ENCODE measurements at places on chromosomes 2 and 18.

DNA sequence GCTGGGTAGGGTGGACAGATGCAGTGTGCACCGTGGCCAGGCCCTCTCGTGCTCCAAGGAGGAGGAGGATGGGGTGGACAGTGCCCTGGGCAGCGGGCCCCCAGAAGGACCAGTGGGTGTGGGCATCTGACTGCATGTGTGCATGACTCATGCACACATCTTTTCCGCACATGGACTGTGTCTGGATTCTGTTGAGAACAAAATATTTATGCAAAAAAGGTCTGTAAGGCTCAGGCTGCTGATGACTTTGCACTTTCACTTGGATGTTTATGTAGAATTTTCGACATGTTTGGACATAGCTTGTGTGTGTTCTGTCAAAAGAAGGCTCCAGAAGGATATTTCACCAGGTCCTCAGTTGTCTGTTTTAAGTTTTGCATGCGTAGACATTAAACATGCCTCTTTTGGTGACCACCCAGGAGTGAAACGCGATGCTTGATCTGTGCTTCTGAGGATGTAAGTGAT, 45.6 kb downstream of the MTCL1 start:
- H3K27me3 ChIP-seq = no peaks in the 10 kb centered on the region
- ATAC-seq = no peak
- peaks cover 4% of the 10 kb centered on the region for H3K36me3 ChIP-seq
- no peak overlapping the region for H3K27ac ChIP-seq
- no peak overlapping the region for H3K4me3 ChIP-seq

DNA sequence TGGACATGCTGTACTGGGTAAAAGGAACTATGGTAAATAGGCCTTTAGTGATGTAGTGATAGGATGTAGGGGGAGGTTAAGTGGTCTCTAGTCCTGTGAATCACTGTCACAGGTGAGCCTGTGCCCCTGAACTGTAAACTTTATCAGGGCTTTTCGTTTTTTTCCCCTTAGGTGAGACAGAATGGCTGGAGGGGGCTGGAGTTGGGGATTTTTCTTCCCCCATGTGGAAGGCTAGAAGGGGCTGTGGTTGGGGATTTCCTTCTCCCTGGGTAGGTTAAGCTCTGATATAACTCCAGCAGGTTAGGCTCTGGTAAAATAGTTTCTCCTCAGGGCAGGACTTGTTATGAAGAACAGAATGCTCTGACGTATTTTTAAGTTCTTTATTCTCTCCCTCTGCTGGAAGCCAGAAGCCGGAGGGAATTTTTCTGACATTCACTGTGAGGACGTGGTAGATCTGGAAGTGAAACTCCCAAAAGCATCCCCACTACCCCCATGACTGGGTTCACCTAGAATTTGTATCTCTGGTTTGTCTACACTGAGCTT, 28.5 kb downstream of the PIKFYVE start:
- H3K27ac ChIP-seq = peak overlapping the region; percentile 94
- H3K36me3 ChIP-seq = peaks cover 70% of the 10 kb centered on the region
- H3K4me1 ChIP-seq = peaks cover 61% of the 10 kb centered on the region
- ATAC-seq = peak; percentile 66
- no peaks in the 10 kb centered on the region for H3K27me3 ChIP-seq

DNA sequence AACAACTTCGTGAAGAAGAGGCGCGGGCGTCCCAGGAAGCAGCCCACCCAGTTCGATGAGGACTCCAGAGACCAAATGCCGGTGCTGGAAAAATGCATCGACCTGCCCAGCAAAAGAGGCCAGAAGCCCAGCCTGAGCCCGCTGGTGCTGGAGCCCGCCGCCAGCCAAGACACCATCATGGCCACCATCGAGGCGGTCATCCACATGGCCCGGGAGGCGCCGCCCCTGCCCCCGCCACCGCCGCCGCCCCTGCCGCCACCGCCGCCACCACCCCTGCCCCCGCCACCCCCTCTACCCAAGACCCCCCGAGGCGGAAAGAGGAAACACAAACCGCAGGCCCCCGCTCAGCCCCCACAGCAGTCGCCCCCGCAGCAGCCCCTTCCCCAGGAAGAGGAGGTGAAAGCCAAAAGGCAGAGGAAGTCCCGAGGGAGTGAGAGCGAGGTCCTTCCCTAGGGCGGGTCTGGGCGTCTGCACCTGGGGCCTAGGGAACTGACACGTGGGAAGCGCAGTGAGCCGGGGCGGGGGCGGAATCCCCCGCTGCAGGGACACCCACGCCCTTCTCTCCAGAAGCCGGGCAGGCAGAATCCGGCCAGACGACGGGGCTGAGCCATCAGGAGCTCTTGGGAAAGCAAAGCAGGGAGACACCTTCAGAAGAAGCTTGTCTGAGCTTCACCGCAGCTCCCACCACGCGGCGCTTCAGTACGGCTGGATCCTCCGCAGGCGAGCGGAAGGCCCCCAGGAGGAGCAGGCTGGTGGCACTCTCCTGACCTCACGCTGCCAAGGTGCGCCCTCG, 382.8 kb downstream of the SETBP1 start:
- H3K4me1 ChIP-seq = peaks cover 35% of the 10 kb centered on the region
- H3K27me3 ChIP-seq = no peaks in the 10 kb centered on the region
- H3K4me3 ChIP-seq = no peak overlapping the region
- H3K27ac ChIP-seq = no peak overlapping the region

- ATAC-seq = peak; percentile 79
- no peaks in the 10 kb centered on the region for H3K36me3 ChIP-seq
- H3K4me1 ChIP-seq = peaks cover 32% of the 10 kb centered on the region
- H3K27me3 ChIP-seq = no peaks in the 10 kb centered on the region
- peak overlapping the region; percentile 95 for H3K27ac ChIP-seq
- H3K4me3 ChIP-seq = peak overlapping the region; percentile 90
Observed at GRCh38 chr18:54269893-54270844, 852 bp downstream of the POLI start.

GRCh38 chr2:3533836-3534235, 14.5 kb upstream of the ADI1 start:
- peaks cover 10% of the 10 kb centered on the region for H3K36me3 ChIP-seq
- H3K4me3 ChIP-seq = no peak overlapping the region
- no peak overlapping the region for H3K27ac ChIP-seq
- ATAC-seq = no peak
- no peaks in the 10 kb centered on the region for H3K27me3 ChIP-seq
- H3K4me1 ChIP-seq = peaks cover 17% of the 10 kb centered on the region

GRCh38 chr2:25042321-25043240, 705 bp downstream of the EFR3B start:
- H3K27ac ChIP-seq = no peak overlapping the region
- peaks cover 37% of the 10 kb centered on the region for H3K4me1 ChIP-seq
- ATAC-seq = no peak
- peak overlapping the region; percentile 86 for H3K4me3 ChIP-seq
- H3K36me3 ChIP-seq = no peaks in the 10 kb centered on the region
- peaks cover 65% of the 10 kb centered on the region for H3K27me3 ChIP-seq

DNA sequence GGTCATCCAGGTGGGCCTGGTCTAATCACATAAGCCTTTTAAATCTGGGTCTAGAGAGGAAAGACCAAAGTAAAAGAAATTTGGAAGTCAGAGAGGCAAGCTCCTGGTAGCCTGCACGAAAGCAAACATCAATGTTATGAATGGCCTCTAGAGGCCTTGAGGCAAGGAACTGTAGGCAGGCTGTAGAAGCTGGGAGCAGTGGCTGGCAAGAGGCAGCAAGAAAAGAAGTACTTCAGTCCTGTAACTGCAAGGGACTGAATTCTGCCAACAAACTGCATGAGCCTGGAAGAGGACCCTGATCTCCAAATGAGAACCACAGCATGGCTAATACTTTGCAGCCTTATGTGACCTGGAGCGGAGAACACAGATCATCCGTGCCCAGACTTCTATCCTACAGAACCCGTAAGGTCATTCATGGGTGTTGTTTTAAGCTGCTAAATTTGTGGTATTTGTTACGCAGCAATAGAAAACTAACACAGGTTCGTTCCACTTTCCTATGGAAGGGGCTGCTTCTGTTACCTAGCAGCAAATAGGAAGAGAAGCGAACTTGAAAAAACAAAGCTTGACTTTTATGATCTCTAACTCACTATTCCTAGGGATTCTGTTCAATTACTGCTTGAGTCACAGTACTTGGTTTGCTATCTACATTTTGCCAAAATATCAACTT, 1.2 kb downstream of the IMMT start:
- peaks cover 44% of the 10 kb centered on the region for H3K4me1 ChIP-seq
- H3K27me3 ChIP-seq = no peaks in the 10 kb centered on the region
- H3K27ac ChIP-seq = peak overlapping the region; percentile 96
- no peak for ATAC-seq
- H3K4me3 ChIP-seq = peak overlapping the region; percentile 90

DNA sequence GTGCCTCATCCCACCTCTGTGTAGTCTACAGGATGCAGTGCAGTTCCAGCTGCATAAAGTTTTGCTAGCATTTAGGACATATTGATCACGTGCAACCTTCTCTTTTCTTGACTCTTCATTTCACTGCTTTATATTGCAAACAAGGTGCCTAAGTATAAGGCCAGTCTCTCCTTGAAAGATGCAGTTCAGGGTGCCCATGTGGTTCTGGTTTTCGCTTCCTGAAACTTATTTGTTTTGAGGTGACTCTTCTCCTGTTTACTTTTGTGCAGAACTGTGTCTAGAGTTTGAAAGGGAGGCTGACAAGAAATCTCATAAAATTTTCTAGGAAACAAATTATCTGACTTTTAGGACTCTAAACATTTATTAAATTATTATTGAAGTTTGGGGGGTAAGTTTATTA, 189.9 kb downstream of the UBE2E3 start:
- H3K4me3 ChIP-seq = no peak overlapping the region
- H3K36me3 ChIP-seq = peaks cover 11% of the 10 kb centered on the region
- no peak for ATAC-seq
- peaks cover 17% of the 10 kb centered on the region for H3K4me1 ChIP-seq
- no peaks in the 10 kb centered on the region for H3K27me3 ChIP-seq
- no peak overlapping the region for H3K27ac ChIP-seq

- peaks cover 10% of the 10 kb centered on the region for H3K27me3 ChIP-seq
- peak; percentile 35 for ATAC-seq
- H3K27ac ChIP-seq = no peak overlapping the region
- H3K4me1 ChIP-seq = no peaks in the 10 kb centered on the region
- H3K4me3 ChIP-seq = no peak overlapping the region
Observed at GRCh38 chr2:28981620-28982376, 700 bp downstream of the TOGARAM2 start.

DNA sequence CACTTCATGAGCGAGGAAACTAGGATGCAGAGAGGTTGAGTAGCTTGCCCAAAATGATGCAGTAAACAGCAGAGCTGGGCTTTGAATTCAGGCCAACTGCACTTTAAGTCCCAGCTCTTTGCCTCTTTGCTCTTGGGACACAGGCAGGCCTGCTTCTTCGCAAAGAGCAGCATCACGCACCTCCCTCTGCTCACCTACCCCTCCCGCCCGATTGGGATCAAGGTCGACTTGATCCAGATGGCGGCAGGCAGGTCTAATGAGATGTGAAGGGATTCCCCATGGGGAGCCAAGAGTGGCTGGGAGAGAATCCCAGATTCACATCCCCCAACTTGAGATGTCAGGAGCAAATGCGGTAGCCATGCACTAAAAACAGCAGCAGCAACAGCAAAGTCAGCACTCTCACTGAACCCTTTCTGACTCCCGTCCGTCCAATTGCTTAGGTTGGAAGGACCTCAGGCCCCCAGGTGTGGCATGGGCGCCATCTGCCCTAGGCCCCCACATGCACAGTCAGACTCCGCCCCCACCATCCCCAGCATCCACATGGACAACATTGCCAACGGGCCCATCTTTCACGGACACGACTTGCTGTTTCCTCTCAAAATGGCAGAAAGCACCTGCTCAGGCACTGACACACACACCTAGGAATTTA, 84.3 kb upstream of the MAP4K4 start:
- H3K27ac ChIP-seq = peak overlapping the region; percentile 10
- no peaks in the 10 kb centered on the region for H3K27me3 ChIP-seq
- peaks cover 26% of the 10 kb centered on the region for H3K4me1 ChIP-seq
- no peak overlapping the region for H3K4me3 ChIP-seq
- ATAC-seq = no peak

- H3K36me3 ChIP-seq = no peaks in the 10 kb centered on the region
- ATAC-seq = no peak
- H3K4me1 ChIP-seq = no peaks in the 10 kb centered on the region
- H3K4me3 ChIP-seq = no peak overlapping the region
- H3K27ac ChIP-seq = no peak overlapping the region
Observed at GRCh38 chr2:169086893-169087467, 17.6 kb downstream of the DHRS9 start.

DNA sequence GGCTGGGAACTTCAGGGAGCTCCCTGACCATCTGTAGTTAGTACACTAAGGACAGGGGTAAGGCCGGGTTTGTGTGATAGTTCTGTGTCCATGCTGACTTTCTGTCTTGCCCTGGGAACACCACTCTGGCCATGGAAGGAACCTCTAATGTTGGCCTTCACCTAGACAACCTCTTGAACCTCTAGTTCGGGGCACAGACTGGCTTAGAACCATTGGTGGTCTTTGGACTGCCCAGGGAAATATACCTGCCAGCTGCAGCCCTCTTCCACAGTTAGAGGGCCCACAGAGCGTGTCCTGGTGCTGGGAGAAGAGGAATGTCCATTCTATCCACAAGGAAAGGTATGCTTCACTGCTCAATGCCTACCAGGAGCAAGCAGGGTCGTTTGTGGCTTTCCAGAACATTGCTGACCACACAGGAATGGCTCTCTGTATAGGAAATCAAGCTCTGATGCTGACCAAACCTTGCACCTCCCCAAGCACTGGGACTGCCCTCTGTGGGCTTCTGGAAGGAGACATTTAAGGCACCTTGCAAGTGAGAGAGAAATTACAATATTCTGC, 318.8 kb upstream of the EPAS1 start:
- ATAC-seq = no peak
- H3K4me1 ChIP-seq = peaks cover 32% of the 10 kb centered on the region

- H3K27ac ChIP-seq = no peak overlapping the region
- no peaks in the 10 kb centered on the region for H3K27me3 ChIP-seq
- H3K4me3 ChIP-seq = no peak overlapping the region
- no peak for ATAC-seq
- H3K4me1 ChIP-seq = no peaks in the 10 kb centered on the region
Observed at GRCh38 chr2:5020116-5020875, 671.9 kb upstream of the SOX11 start.

- no peak overlapping the region for H3K4me3 ChIP-seq
- peaks cover 13% of the 10 kb centered on the region for H3K36me3 ChIP-seq
- H3K4me1 ChIP-seq = peaks cover 34% of the 10 kb centered on the region
- no peak for ATAC-seq
Observed at GRCh38 chr2:201172279-201172678, 10.7 kb upstream of the CASP10 start.

GRCh38 chr18:63307551-63308200, 11.9 kb downstream of the BCL2 start:
- H3K27me3 ChIP-seq = no peaks in the 10 kb centered on the region
- ATAC-seq = no peak
- H3K36me3 ChIP-seq = peaks cover 52% of the 10 kb centered on the region

DNA sequence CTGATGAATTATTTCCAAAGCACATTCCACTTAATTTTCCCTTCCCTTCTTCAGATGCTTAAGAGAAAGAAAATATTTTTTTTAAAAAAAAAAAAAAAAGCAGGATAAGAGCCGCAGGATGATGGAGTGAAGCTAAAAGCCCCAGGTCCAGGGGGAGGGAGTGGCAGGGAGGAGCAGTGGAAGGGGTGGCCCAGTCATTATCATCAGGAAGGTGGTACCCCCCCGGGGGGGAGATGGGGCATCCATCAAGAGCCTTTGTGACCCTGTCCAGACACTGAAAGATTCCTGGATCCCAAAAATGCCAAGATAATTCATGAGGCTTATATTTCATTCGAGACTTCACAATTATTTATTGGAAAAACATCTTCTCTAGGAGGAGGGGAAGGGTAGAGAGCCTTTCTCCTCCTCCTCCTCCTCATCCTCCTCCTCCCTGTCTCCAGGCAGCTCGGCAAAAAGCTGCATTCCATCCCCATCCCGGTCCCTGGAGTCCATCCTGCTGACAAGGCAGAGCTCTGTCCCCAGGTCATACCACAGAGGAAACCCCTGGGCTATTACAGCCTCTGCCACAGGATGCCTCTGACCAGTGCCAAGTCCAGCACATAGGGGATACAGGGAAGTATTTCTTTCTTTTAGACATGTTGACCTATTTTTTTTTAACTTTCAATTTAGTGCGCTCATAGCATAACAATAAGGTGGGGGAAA, 125.3 kb downstream of the TWIST2 start:
- H3K36me3 ChIP-seq = no peaks in the 10 kb centered on the region
- no peaks in the 10 kb centered on the region for H3K4me1 ChIP-seq
- no peak overlapping the region for H3K4me3 ChIP-seq
- H3K27me3 ChIP-seq = peaks cover 37% of the 10 kb centered on the region

Data from stimulated activated memory B cell treated with anti-CD40 and anti-IgM and Interleukin-4, amounts not matched to agents 10 μg/mL and 1 μg/mL and 100 μg/mL, for 72 hours (primary cell).